ENCODE measurements at places on chromosomes 13 and 19. TPM values are rescaled to one million over a fixed set of nuclear protein-coding genes. Genes with fewer than 3 reads are reported as not detected.
A peak's percentile ranks its signal among the peaks of the same experiment; 100 is the strongest.

TNFSF13B gene
- total RNA-seq, result 12.2 TPM

NOTCH3 gene
- total RNA-seq, result 67.9 TPM

GJB2 gene
- 0.93 TPM for total RNA-seq

ZNF547 gene
- 3.3 TPM for total RNA-seq

KANK3 gene
- 54.0 TPM for total RNA-seq

VPS36 gene
- total RNA-seq, result 45.4 TPM

GRCh38 chr13:75558145-75558840, 8.7 kb downstream of the UCHL3 start:
- DNase-seq, result no peak

- DNase-seq, result peak; percentile 53
Measured at GRCh38 chr19:54335979-54336892, 2.7 kb downstream of the LILRA4 start.

- DNase-seq, result no peak
Measured at GRCh38 chr13:42007844-42008243, 40.6 kb upstream of the DGKH start.

GRCh38 chr13:27007166-27007565, 164.4 kb downstream of the USP12 start:
- DNase-seq, result no peak

DNA sequence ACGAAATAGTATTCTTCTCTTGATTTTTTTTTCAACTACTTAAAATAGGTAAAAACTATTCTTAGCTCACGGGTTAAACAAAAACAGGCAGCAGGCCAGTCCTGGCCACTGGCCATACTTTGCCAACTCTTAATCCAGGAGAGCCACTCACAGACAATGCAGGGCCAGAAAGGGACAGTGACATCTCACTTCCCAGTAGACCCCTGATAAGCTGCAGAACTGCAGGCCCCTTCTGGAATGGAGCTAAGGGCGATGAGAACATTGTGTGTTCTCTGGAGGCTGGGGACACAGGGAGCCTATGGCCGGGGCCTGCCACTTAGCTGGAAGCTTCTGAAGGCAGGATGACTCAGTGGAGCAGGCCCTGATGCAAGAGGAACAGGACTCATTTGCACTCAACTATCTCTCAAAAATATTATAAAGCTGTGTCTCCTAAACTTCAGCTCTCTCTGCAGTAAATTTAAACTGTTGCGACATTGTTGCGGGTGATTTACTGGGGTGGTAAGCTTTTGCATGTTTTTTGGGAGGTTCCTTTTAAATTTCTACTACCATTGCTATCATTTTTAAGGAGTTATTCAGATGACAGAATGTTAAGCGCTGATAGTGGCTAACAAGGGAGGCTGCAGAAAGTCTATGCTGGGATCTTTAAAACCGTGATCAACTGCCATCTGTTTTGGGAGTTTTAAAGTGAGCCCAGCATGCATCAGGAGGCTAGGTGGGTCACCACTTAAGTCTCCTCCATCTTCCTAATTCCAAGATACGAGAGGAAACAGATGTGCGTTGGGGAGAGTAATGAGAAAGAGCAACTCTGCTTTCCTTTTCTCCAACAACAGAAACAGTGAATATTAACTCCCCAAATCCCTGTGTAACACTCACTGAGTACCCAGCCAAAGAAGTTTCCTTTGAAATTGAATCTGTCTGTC, 33.2 kb upstream of the KATNAL1 start:
- no peak for DNase-seq

DNA sequence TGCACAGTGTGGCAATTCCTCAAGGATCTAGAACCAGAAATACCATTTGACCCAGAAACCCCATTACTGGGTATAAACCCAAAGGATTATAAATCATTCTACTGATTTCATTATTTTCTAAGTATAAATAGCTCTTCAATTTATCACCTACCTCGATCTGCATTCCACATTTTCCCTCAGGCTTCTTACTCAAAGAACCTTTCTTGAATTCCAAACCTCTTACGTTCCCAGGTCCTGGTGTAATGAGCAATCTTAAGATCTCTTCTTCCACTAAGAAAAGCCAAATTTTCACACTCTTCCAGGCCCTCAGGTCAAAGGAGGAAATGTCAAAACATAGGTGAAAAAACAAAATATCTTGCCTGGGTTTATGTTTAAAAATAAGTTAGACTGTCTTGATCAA, 237.3 kb upstream of the GPC6 start:
- DNase-seq, result no peak

DNA sequence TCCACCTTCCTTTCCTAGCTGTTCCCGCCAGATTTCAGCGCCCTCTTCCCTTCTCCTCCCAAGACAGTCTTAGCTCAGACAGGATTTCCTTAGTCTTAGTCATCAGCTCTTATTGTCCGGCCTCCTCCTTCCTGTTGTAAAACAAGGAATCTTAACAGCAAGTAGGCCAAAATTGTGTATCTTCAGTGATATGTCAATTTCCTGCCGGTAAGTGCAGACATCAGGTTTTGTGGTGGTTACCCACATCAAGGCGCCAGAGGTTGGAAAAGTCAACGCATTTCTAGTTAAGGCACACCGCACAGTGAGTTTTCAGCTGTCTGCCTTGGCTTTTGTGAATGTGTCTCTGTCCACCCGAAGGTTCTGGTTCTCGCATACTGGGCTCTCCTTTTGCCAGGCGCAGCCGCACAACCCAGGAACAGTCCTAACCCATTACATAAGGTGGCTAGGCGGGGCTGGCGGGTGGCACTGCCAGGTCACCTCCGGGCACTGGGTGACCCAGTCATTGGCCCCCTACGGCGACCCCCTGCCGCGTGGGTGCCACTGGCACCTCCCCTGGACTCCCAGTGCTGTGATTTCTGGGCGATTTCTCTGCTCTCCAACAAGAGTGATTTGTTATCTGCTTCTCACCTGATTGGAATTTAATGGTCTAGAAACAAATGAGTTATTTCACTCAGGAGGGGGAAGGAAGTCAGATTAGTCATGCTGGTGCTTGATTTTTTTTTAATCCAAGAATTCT, 12.9 kb downstream of the COL4A2 start:
- no peak for DNase-seq

Data from upper lobe of right lung (tissue), 1 donor.